ENCODE measurements at places on chromosomes 12 and 14.

- no peak for DNase-seq
Measured at GRCh38 chr12:104454997-104455396, 1.8 kb upstream of the CHST11 start.

GRCh38 chr12:89350260-89350629, 2.1 kb downstream of the DUSP6 start:
- peak; percentile 41 for DNase-seq

DNA sequence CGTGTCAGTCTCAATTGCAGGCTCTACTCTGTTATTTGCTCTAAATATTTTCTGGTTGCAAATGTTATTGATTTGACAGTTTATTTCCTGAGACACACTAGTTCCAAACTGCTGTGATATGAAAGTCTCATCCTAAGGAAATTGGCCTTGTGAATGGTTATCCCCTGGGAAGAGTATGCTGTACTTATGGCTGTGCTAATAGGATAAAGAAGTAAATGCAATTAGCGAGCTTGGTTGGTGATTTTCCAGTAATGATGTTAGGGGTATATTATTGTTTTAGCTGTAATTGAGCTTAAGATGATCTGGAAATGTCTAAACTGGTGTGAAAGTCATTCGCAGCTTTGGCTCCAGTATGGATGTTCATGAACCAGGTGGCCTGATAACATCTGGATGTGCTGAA, 197.9 kb downstream of the SUDS3 start:
- DNase-seq, result no peak

DNA sequence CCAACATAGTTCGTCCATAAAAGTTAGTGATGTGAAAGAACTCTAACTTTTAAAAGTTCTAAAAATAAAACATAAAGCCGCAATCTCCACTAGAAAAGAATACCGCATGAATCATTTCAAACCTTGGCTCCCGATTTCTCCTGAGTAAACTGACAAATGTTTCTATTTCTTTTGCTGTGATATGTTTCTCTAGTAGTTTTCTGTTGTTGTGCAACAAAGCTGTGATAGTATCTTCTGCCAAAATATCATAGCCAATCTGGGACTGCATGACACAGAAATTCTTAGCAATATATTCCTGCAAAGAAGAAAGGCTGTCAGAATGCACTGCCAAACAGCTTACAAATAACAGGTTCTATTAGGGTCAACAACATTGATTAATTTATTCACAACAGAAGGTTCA, 174.0 kb downstream of the ITPR2 start:
- DNase-seq, result no peak

GRCh38 chr14:89180546-89180945, 236.5 kb downstream of the FOXN3 start:
- no peak for DNase-seq

- DNase-seq, result no peak
Measured at GRCh38 chr12:130765186-130765659, 49.1 kb upstream of the RIMBP2 start.

DNA sequence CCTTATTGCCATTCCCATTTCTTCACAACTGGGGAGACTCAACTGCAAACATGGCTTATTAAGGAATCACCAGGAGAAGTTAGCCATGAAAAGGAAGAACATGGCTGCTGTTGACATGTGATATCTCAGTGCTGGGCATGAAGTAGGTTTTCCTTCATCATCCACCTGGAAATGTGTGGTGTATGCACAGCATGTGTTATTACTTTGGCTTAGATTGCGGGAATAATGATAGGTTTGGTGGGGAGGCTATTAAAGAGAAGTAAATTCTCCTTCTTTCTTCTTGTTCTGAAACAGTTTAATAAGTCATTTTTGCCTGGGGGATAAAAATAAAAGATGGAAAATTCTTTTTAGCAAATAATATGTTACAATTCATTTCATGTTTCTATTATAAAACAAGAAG, 23.7 kb upstream of the CLEC14A start:
- no peak for DNase-seq

DNA sequence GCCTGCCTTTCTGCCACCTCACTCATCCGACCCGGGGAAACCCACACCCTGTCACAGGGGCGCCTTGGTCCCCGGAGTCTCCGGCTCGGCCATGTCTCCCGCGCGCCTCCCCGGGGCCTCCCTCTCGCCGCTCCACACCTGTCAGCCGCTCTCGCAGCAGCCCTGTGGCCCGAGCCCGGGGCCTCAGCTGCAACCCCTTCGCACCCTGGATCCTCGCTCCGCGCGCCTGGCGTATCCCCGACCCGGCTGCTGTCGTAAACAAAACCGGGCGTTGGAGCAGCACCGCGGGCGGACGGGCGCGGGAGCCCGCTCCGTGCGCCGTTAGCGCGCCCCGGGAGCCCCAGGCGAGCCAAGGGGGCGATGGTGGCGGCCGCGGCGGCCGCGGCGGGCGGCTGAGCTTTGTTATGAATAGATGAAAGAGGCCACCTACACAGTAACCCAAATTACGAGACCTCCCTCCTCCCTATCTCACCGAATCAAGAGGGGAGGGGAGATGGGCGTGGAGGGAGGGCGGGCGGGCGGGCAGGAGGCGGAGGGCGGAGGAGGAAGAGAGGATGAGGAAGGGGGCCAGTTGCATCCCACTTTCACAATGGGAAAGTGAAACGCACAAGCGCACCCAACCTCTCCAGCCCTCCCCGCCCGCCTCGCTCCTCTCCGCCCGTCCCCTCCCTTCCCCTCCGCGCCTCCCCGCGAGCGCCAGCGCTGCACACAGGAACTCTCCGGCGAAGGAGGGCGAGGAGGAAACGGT, at the start of gene PLXNC1:
PLXNC1 (plus strand) TSS at position 587 of the 748 bp plus-strand sequence. CDS start 395 bp downstream, outside the sequence.
- DNase-seq, result peak; percentile 28

DNA sequence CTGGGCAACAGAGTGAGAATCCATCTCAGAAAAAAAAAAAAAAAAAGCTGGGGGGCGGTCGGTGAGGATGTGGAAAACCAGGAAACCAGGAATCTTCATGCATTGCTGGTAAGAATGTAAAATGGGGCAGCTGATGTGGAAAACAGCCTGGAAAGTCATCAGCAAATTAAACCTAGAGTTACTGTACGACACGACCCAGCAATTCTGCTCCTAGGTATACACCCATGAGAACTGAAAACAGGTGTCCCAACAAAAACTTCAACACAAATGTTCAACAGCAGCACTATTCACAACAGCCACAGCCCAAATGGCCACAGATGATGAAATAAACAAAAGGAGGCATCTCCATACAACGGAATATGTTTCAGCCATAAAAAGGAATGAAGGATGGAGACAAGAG, 97.3 kb downstream of the NCOR2 start:
- no peak for DNase-seq

DNA sequence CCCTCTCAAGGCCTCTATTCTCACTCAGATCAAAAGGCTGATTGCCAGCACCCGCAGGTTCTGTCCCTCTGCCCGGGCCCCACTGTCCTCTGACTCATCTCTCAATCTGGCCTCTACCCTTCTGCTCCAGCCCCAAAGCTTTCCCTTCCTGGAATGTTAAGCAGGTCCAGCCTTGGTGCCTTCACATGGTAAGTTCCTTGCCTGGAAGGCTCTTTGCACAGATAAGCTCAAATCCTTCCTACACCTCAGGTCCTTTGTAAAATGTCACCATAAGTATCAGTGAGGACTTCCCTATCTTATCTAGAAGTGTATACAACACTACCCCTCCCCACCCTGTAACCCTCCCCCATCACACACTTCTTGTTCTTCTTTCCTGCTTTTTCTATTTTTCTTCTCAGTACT, 22.2 kb downstream of the LPCAT3 start:
- no peak for DNase-seq

DNA sequence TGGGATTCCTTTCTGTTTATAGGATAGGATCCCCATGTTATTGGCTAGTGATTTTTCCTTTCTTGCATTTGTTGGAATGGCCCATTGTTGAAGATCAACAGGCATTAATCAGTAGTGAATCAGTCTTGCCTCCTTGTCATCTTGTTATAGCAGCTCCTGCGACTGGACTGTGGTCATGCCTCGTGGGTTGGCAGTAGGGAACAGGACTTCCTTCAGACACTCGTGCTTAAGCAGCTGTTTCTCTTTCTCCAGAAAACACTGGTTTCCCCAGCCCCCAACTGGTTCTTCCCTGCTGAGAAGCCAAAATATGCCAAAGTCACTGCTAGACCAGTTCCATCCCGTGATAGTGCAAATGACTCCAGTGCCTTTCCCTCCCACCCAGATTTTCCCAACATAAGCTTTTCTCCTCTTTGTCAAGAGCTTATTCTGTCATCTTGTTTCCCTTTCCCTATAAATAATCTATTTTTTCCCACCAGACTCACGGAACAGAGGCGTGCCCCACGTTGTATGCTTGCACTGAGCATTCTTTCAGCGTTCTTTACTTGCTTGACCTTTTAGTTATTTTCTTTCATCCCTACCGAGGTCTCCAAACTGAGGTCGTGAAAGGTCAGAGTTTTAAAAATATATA, 83.5 kb downstream of the SAMD4A start:
- peak; percentile 6 for DNase-seq

DNA sequence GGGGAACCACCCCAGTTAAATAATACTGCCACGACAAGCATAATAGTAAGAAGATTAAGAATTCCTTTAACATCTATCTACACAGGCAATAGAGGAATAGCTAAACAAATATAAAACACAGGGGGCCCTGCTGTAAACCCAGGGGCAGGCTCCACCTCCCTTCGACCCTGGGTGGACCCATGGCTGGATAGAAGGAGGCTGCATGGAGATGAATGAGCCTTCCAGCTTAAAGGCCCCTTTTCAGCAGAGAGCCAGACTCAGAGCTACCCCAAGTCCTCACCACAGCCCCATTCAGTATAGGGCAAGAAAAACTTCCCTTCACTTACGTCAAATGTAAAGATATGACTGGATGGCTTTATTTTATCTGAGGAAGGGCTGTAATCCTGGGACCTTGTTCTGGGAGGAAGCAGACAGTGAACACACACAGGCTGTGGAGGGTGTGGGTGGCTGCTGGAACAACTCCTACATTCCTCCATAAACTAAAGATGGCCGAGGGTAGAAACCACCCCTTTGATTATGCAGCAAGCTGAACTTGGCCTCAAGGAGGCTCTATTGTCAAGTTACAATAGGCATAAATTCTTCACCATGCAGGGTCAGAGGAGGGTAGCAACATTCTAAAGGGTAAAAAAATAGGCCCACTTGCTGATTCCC, 30.4 kb downstream of the NUAK1 start:
- no peak for DNase-seq

DNA sequence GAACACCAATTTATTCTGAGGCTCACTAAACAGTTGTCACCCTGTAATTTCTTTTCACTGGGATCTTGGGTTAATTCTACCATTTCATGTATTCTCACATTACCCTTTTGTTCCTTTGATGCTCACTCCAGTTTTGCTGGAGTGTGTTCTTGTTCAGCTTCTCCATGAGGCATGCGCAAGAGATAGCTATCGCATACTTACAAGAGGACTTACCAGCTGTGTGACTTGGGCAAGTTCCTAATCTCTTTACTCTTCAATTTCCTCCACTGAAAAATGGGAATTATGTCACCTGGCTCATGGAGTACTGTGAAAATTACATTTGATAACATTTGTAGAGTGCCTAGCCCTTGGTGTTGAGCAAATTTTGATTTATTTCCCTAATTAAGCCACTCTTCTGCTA, 56.5 kb upstream of the JDP2 start:
- DNase-seq, result no peak

DNA sequence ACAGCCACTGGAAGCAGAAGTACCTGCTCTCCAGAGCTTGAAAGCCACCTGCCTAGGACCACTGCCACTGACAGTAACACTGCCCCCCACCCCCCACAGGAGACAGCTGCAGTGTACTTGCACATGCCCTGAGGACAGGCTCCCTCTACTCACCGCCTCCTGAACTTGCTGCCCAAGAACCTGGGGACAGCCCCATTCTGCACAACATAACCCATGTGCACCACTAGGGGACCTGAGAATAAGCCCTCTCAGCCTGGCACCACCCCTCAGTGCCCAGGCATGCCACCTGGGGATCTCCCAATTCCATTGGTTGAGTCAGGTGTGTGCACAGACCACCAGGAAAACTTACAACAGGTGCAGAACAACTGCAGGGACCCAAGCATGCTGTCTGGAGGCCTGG, 67.1 kb upstream of the KIF21A start:
- no peak for DNase-seq

DNA sequence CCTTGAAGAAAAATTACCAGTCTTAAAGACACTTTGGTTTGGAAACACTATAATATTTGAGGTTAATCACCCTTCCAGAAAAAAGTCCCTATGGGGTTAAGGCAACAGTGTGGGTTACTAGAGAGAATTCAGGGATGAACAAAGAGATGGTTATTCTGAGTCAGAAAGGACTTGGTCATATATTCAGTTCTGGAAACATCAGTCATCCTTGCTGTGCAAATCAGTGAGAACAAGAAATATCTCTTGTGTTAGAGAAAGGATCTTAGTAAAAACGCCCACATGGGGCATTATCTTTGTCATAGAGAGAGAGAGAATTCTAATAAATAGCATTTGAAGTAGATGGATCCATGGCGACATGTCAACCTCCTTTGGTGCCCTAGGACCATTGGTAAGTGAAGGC, 59.4 kb upstream of the E2F7 start:
- DNase-seq, result no peak

- DNase-seq, result peak; percentile 79
Measured at GRCh38 chr12:22684140-22685118, 59.5 kb downstream of the ETNK1 start.

DNA sequence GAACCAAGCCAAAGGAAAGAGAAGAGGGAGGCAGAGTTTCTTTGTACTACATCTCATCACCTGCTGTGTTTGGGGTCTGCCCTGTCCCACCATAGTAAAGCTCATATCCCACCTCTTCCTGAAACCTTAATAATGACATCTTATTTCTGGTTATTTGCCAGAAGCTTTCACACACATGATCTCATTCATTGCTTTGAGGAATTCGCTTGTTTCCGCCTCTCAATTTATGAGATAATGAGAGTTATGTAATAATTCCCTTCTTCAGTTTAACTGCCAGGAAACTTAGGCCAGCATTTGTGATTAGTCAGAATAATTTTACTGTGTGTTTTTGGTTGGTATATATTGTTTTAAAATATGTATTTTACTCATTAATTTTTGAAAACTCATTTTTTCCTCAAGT, 205.2 kb downstream of the CACNA1C start:
- DNase-seq, result no peak

DNA sequence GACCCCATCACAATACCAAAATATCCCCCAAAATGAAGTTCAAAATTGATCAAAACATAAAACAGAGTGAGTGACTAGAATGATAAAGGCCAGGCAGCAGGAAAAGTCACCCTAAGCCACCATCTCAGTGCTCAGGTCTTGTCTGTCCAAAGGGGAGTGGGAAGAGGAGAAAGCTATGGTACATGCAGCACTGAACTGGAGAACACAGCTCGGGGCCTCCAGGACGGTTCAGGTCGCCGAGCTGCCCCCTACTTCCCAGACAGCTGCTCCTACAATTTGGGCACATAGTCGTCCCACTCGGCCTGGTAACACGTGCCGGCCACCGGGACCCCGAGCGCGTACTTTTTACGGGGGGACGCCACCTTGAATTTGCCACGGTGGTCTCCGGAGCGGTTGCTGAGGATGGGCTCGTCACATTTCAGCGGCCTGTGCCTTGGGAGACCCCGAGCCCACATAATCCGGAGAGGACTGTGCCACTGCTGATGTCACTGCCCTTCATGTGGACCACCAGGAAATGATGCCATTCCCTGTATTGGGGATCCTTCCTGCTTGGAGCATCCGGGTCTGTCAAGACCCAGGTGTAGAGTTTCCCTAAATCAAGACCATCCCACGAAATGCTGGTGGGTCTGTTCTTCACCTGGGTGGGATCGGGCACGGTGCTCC, 31.6 kb downstream of the AK7 start:
- no peak for DNase-seq

All from Kasumi-1 (cell line).